Activated naive CD8-positive, alpha-beta T cell treated with anti-CD3 and anti-CD28 coated beads, Interleukin-2, amount 50 U/mL, for 16 hours (primary cell): ENCODE measurements at places on chromosomes 1 and 21.

GRCh38 chr1:175479521-175480342 is 263.7 kb downstream of the TNR start:
- DNase-seq, result no peak

GRCh38 chr1:235409042-235409820 is 42.0 kb downstream of the TBCE start:
- DNase-seq, result no peak

DNA sequence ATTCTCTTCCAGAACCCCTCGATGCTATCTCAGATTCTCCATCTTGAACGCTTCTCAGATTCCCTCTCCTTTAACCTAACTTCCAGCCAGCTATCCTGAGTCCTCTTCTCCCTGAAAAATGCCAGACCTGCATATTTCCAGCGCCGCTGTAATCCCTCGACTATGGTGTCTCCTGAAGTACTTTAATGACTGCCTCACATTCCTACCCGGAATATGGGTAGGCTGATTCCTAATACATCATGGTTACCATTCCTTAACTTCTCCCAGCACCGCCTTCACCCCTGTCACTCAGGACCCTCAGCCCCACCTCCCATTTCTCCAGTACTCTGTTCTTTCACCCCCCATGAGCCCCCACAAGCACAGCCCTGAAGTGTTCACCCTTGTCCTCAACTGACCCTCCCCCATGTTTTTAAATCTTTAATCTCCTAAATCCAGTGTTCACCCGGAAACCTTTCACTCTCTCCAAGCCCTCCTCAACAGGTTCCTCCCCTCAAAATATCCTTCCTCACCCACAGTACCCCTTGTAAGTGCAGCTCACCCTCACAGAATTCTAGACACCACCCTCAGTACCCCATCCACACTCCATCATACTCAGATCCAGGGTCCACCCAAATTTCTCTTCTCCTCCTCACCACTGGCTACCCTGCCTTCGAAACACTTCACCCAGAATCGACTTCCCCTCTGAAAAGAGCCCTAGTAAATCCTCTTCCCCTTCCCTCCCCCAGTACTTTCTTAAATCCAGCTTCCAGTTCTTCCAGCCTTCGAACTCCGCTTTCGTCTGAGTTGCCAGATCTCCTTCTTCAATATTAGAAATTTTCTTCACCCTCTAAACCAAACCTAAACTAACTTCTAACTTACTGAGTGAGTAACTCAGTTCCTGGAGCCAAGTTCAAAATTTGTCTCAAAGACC is 922 bp downstream of the CPT2 start:
- DNase-seq, result no peak

DNA sequence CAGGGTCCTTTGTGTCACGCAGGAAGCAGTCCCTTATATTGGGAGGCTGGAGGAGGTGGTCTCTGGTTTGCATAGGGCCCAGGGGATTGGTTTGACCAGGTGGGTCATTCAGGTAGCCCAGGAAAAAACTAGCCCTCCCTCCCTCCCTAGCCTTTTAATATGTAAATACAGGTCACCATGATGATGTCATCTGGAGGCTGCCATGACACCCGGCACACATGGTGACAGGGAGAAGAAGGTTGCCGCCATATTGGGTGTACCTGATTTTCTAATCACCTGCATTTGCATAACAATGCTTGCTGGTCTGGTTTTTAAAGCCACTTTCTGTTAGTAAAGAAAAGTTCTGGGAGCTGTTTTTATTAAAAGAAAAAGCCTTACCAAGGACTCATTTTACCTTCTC is 791.0 kb upstream of the ADGRL4 start:
- no peak for DNase-seq

DNA sequence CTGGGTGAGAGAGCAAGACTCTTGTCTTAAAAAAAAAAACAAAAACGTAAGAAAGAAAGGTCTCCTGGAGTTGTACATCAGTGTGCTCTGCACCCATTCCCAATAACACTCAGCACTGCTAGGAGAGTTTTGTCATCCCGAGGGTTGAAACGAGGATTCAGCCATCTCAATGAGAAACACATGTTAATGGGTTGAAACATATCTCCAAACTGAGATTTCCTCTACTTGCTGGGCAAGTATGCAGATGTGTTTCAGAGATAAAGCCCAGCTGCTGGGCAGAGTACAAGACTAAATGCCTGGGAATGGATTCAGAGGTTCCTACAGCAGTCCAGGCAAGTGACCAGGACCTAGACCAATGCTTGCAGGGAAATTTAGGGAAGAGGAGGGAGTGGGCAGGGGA is 2.6 kb upstream of the MFN2 start:
- no peak for DNase-seq

DNA sequence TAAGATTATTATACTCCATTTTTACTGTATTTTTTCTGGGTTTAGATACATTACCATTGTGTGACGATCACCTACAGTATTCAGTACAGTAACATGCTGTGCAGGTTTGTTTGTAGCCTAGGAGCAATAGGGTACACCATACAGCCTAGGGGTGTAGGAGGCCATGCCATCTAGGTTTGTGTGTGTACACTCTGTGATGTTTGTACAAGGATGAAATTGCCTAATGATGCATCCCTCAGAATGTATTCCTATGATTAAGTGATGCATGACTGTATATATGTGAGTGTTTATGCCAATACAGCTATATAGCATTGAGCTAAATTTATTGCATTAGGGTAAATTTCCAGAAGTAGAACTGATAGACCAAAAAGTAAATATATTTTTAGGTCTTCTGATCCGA is 23.3 kb downstream of the TUFT1 start:
- DNase-seq, result no peak

DNA sequence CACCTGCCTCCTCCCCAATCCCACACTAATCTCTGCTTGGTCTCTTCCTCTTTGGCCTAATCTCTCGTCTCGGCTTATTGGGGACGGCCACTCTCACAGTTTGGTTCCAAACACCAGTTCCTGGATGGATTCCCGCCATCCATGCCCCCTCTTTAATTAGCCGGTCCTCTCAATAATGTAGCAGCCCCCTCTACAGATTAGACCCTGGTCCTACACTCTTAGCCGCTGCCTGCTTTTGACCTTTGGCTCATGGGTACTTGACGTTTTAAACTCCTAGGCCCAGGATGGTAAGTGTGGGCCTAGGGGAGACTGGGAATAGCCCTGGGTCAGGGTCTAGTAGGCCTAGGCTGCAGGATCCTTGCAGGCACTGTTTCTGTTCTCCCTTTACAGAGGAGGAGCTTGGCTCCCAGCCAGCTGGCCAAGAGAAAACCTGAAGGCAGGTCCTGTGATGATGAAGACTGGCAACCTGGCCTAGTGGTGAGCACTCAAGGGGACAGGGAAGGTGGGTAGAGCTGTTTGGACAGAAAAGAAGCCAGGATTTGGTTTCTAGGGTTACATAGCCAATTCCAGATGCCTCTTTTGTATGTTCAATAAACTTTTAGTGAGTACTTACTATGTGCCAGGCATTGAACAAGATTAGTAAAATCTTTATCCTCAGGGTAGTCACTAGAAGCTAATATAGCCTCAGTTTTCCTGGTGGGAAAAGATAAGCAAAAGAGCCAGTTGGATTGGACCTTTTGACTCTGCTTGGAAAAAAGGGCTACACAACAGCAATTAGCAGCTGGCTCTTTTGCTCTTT is 758 bp downstream of the RAD54L start:
- DNase-seq, result no peak

GRCh38 chr1:32390904-32391870 is 3.1 kb downstream of the BSDC1 start:
- DNase-seq, result no peak

- no peak for DNase-seq
Observed at GRCh38 chr1:12543740-12544154, 74.3 kb downstream of the DHRS3 start.

- DNase-seq, result no peak
Observed at GRCh38 chr1:172661107-172661506, 2.2 kb downstream of the FASLG start.

- DNase-seq, result no peak
Observed at GRCh38 chr1:101101360-101101759, 75.8 kb upstream of the DPH5 start.

- no peak for DNase-seq
Observed at GRCh38 chr21:36965720-36966065, 776 bp downstream of the HLCS start.

GRCh38 chr1:154497026-154497806 is 4.8 kb upstream of the TDRD10 start:
- DNase-seq, result no peak
